Parietal lobe (tissue), 2 donors: ENCODE measurements at places on chromosomes 1 and 21. TPM values are rescaled to one million over a fixed set of nuclear protein-coding genes. Genes with fewer than 3 reads are reported as not detected.

Gene TDRD5
- 1.9 TPM for total RNA-seq

Gene PTGFRN
- 57.6 TPM for total RNA-seq

Gene CHD5
- total RNA-seq: 52.6 TPM

Gene PTGS2
- 0.94 TPM for total RNA-seq

Gene C1QB
- 5.9 TPM for total RNA-seq

Gene UBL4B
- not detected for total RNA-seq

Gene RHBDL2
- not detected for total RNA-seq

Gene ST6GALNAC3
- 16.3 TPM for total RNA-seq

Gene SHISA4
- total RNA-seq: 15.7 TPM

Gene GBP6
- 0.31 TPM for total RNA-seq

Gene HPCAL4
- total RNA-seq: 47.9 TPM

Gene REN
- not detected for total RNA-seq
